ENCODE measurements at places on chromosomes 1 and 21. TPM values are rescaled to one million over a fixed set of nuclear protein-coding genes. Genes with fewer than 3 reads are reported as not detected.

DNA sequence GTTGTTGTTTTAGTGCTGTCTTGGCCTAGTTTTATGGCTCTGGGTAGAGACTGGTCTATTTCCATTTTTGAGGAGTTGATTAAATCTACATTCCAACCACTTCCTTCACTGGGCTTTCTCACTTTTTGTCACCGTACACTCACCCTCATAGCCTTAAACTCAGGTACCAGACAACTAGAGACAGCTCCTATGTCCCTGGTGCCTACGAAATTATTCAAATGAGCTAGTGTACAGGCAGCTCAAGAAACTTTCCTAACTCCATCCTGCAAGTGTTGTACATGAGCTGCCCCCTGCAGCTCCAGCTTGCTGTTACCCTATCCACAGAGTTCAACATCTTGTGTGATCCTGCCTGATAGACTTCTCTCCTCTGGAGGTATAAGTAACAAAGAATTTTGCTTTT lies 704.8 kb upstream of the RGS18 start:
- DNase-seq, result no peak

GRCh38 chr1:191176131-191176530 lies 698.5 kb upstream of the BRINP3 start:
- no peak for DNase-seq

- DNase-seq, result no peak
Observed at GRCh38 chr1:221089273-221089672, 210.0 kb downstream of the HLX start.

- DNase-seq, result no peak
Observed at GRCh38 chr1:109622137-109622892, 2.7 kb downstream of the AMPD2 start.

DNA sequence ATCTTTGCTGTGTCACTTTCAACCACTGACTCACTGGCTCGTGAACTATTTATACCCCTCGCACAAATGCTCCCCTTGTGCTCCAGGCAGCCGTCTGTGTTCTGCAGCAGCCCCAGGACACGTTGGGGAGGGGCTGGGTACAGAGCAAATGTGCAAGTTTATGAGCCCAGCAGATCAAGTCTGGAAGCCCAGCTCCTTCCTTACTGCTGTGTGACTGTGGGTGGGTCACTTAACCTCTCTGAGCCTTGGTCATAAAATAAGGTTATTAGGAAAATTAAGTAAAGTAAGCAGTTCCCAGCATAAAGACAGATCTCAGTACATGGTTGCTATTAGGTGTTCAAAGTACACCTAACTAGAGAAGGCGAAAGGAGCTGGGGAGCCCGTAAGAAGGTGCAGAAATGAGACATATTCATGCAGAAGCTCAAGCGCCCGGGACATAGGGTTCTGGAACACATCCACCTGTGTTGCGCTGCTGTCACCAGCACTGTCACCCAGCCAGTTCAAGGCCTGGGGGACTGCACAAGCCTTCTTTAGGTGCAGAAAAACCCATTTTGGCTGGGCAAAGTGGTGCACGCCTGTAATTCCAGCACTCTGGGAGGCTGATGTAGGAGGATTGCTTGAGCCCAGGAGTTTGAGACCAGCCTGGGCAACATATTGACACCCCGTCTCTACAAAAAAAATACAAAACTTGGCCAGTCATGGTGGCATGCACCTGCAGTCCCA lies 13.8 kb downstream of the EFHD2 start:
- DNase-seq, result no peak

- peak; percentile 82 for DNase-seq
Observed at GRCh38 chr1:209900734-209901133, 37.3 kb upstream of the SYT14 start.

The MMP23B gene
- total RNA-seq, result 0.26 TPM

The HMCN1 gene
- total RNA-seq, result 1.9 TPM
